Activated naive CD4-positive, alpha-beta T cell (primary cell): ENCODE measurements at places on chromosomes 4 and X.

- no peak for DNase-seq
Measured at GRCh38 chr4:34636623-34637022, 1607.7 kb downstream of the ARAP2 start.

GRCh38 chrX:152895724-152896420 lies 2.0 kb upstream of the ZNF185 start:
- no peak for DNase-seq

DNA sequence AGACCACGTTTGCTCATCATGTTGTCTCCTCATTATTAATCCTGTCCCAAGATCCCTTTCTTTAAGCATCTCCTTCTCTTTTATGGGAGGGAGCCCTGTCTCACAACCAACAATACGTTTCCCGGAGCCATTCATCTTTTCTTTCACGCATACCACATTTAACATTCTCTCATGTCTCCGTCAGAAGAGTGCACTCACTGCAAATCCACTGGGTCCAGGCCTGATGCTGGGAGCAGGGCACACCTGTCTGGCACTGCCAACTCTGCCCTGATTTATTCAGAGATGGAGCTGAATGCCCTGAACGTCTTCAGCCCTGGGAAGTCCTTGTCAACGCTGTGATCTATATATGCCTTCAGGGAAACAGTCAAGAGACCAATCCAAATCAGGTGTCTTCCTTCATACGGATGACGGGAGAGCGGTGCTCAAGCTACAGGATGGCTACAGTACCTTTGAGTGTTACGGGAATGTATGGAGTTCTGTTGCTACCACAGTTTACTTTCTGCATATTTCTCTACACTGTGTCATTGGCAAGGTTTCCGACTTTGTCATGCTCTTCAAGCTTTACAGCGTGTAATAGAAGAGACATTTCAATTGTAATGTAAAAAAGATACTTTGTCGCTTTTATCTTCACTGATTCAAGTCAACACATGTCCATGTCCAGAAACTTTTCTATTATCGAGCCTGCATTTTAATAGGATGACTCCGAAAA lies 140.4 kb upstream of the SLITRK2 start:
- no peak for DNase-seq

GRCh38 chr4:34469516-34469915 lies 1774.8 kb downstream of the ARAP2 start:
- DNase-seq, result no peak

DNA sequence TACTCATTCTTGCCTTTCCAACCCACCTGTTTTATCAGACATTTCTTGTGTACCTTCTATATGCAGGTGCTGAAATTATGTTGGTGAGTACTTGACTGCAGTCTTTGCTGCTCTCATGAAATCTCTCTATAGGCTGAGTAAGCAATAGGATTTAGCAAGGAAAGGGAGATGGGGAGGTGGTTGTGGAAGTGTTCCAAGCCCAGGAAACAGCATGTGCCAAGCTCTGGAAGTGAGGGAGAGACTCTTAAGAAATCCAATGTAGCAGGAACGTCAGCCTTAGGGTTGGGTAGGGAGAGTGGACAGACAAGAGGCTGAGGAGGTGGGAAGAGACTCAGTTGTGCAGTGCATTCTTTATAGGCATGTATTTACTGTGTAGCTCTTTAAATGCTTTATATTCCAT lies 5.6 kb downstream of the SEPTIN11 start:
- DNase-seq, result no peak

- DNase-seq, result no peak
Measured at GRCh38 chr4:159374749-159375530, 272.1 kb downstream of the RAPGEF2 start.

- no peak for DNase-seq
Measured at GRCh38 chr4:28391877-28392276, 1531.2 kb downstream of the STIM2 start.

- DNase-seq, result no peak
Measured at GRCh38 chr4:79747252-79747651, 325.8 kb downstream of the ANTXR2 start.

DNA sequence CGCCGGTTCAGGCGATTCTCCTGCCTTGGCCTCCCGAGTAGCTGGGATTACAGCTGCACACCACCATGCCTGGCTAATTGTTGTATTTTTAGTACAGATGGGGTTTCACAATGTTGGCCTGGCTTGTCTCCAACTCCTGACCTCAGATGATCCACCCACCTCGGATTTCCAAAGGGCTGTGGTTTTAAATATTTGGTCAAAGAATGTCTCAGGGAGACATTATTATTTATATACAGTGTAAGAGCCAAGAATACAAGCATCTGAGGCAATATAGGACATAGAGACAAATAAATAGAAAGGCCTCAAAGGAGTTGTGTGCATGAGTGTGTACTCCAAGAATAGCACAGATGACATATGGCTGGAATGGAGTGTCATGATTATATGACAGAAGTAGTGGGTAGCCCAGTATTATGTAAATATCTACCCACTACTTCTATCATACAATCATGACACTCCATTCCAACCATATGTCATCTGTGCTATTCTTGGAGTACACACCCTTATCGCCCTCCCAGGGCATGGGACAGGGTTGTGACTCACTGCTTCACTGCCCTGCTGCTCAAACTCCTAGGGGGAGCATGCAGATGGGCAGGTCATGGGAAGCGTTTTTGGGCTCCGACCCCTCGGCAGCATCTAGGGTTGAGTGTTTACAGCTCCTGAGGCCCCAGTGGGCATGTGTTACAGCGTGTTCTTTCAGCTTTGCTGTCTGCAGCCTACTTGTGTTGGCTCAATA lies 1649.8 kb upstream of the PCDH10 start:
- no peak for DNase-seq

GRCh38 chr4:161555689-161556660 lies 607.8 kb downstream of the FSTL5 start:
- DNase-seq, result no peak

DNA sequence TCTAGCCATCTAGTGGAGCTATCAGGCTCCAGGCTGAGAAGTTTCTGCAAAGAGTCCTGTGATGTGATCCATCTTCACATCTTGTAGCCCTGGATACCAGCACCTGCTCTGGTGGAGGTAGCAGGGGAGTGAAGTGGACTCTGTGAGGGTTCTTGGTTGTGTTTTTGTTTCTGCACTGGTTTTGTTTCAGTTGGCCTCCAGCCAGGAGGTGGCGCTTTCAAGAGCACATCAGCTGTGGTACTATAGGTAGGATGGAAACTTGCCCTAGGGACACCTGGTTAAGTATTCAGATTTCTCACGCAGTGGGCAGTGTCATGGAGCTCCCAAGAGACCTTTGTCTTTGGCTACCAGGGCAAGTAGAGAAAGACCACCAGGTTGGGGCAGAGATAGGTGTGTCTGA lies 257.5 kb upstream of the SLC7A11 start:
- DNase-seq, result no peak

DNA sequence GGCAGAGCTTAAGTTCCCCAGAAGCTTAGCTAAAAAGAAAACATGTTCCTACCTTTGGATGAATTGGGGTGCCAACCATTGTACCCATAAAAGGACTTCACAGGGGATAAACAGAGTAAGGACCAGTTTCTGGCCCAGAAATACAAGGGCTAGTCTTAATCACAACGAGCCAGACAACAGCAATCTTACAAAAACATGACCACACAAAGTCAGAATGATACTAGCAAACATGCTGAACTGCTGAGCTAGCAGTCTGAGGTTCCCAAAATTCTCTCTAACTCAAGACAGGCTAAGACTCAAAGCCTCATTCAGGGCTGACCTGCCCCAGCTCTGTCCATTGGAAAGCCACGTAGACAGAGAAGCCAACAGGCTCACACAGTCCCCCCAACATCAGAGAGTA lies 40.3 kb downstream of the ATP11C start:
- DNase-seq, result no peak

DNA sequence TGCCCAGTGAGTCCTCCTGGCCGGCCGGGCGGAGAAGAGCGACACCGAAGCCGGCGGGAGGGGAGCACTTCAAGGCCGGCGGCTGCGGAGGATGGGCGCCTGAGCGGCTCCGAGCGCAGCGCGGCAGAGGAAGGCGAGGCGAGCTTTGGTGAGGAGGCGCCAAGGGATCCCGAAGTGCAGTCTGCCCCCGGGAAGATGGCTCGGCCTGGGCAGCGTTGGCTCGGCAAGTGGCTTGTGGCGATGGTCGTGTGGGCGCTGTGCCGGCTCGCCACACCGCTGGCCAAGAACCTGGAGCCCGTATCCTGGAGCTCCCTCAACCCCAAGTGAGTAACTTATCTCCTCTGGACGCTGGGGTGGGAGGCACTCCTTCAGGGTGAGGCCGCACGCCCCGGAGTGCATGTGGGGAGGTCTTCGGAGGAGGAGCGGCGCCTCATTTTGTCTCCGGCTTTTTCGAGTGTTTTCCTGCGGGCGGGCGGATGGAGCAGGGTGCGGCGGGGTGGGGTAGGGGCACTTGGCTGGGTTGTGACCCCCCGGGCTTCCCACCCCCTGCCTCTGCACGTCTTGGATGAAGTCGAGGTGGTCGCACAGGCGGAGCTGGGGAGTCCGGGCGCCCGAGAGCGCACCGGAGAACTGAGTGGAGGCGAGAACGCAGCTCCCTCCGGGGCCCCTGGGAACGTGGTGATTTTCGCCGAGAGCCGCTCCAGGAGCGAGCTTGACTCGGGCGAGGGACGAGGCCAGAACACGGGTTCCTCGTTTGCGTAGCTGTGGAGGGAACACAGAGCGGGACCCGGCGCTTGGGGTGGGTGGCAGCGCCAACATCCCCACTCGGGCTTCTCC lies 979 bp downstream of the EFNB1 start:
- DNase-seq, result no peak
